ENCODE measurements at places on chromosomes 2 and 18.

GRCh38 chr2:2667690-2668089, 336.6 kb upstream of the MYT1L start:
- no peak for DNase-seq

- no peak for DNase-seq
These were observed 540 bp downstream of the SOX11 start for GRCh38 chr2:5692561-5693286.

DNA sequence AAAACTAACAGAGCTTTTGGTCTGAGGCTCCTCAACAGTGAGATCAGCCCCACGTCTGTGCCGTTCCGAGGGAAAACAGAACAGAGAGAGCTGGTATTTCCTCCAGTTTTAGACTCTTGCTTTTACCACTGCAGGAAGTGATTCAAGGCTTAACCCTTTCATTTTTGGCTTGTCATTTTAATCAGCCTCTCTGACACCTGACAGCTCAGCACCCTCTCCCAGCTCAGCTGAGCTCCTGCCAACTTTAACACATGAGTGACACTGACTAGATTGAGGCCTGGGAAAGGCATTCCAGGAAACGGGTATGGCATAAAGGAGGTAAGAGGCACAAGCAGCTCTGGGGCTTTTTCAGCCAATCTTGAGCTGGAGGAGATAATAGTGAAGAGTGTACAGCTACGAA, 239.4 kb upstream of the SKOR2 start:
- no peak for DNase-seq

GRCh38 chr2:2466534-2466933, 135.5 kb upstream of the MYT1L start:
- DNase-seq: no peak

DNA sequence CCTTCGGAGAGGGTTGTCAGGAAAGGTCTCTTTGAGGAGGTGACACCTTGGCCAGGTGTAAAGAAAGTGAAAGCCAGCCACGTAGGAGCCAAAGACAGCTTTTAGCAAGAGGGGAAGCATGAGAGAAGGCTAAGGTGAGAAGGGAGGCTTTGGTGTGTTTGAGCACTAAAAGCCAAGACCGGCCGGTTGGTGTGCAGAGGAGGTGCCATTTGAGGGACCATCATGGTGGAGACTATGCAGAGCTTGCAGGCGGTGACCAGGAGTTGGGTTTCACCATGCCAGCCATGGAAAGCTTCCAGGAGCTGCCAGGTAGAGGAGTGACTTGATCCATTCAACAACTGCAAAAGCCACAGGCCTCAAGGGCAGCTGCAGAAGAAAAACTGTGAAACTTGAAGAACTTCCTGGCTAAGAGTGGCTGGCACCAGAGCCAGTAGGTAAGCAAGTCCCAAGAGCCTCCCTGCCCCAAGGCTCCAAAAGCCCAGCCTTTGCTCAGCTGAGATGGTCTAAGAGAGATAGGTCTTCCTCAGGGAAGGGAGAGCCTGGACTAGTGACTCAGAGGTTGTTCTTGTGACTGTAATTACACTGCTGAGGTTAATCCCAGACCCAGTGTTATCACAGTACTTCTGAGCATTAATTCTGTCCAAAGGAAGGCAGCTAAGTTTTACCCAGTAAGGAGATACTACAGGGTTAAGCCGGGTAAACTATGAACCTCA, 319.0 kb downstream of the BCL11A start:
- no peak for DNase-seq

DNA sequence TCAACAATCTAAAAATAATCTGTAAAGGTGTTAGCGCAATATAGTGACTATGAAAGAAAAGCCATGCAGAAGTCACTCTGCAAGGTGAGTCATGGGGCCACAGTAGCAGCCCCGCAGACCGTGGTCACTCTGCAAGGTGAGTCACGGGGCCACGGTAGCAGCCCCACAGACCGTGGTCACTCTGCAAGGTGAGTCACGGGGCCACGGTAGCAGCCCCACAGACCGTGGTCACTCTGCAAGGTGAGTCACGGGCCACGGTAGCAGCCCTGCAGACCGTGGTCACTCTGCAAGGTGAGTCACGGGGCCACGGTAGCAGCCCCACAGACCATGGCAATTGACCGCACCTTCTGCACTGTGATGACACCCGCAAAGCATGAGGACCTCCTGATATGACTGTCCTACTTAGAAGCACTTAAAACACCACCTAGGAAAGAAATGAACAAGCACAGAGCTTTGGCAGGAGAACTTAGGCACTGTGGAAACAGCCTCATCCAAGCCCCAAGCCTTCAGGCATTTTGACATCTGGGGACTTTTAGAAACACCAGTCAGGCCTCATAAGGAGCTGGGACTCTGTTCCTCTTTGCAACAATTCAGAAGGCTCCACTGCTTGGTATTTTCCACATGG, 70.1 kb downstream of the LDLRAD4 start:
- no peak for DNase-seq

DNA sequence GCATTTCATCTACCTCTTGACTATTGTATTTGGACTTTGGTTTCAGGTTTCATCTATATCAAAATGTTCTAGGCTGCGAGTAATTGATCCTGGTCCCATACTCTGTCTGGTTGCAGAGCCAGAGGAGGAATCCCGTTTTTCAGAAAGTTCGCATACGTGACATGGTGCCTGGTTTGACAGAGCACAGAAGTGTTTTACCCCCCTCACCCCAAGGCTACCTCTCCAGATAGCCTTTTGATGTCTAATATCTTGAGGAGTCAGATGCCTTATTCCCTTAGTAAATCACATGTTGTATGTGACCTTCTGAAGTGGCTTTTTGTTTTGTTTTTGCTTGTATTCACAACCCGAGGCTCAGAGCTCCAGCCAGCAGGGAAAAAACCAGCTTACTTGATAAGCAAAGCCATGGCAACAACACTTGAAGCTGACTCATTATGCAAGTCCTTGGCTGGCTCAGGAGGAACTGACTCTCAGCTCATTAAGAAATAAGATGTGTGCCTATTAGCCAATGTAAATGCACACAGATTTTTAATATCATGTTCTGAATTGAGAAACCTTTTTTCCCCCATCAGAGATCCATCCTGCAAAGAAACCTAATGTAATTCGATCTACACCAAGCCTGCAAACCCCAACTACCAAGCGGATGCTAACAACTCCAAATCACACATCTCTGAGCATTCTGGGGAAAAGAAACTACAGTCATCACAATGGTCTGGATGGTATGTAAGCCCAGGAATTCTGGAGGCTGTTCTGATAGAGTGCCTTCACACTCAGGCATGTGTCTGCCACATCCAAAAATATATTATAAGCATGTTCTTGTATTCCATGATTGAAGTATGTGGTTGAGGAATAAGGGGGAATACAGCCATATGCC, 41.4 kb downstream of the OXER1 start:
- DNase-seq: no peak

DNA sequence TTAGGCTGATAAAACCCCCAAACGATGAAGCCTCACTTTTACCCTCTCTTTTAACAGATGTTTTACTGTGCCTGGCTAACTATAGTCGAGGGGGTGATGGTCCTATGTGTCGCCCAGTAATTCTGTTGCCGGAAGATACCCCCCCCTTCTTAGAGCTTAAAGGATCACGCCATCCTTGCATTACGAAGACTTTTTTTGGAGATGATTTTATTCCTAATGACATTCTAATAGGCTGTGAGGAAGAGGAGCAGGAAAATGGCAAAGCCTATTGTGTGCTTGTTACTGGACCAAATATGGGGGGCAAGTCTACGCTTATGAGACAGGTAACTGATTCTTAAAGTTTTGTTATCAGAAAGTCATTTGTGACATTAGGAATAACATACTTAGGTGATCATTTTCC, 20.4 kb downstream of the MSH6 start:
- DNase-seq: no peak

- no peak for DNase-seq
These were observed 437.2 kb upstream of the TNP1 start for GRCh38 chr2:217297096-217297495.

GRCh38 chr2:143823876-143824275, 694.7 kb downstream of the ARHGAP15 start:
- DNase-seq: no peak

- no peak for DNase-seq
These were observed 40.8 kb downstream of the TRIP12 start for GRCh38 chr2:229880892-229881586.

DNA sequence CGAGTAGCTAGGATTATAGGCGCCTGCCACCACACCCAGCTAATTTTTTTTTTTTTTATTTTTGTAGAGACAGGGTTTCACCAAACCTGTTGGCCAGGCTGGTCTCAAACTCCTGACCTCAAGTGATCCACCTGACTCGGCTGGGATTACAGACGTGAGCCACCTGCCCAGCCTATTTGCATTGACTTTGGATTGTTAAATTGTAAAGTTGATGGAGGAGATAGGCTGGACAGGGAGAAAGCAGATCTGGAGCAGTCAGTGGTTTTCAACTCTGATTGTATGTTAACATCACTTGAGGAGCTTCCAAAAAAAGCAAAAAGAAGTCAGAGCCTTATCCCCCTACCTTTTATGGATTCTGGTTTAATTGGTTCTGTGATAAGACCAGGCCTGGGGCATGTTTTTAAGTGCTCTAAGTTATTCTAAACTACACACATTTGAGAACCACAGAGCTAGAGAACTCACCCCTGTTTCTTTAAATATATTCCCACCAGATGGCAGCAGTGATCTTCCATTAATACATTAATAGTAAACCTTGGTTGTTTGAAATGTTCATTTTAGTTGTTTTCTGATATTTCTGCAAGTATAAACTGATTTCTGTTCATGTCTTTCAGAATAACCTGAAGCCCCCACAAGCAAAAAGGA, 7.5 kb downstream of the C2orf49 start:
- no peak for DNase-seq

GRCh38 chr2:60554074-60554645, 706 bp upstream of the BCL11A start:
- no peak for DNase-seq

- no peak for DNase-seq
These were observed 177.9 kb downstream of the PTH2R start for GRCh38 chr2:208584378-208584985.
